ENCODE measurements at places on chromosomes 2 and 18. TPM values are rescaled to one million over a fixed set of nuclear protein-coding genes. Genes with fewer than 3 reads are reported as not detected.

HOXD12 gene
- not detected for total RNA-seq

CCDC68 gene
- total RNA-seq = 5.1 TPM

OSR1 gene
- 1.2 TPM for total RNA-seq

OTOS gene
- not detected for total RNA-seq

UPP2 gene
- total RNA-seq = not detected

CPSF3 gene
- 20.4 TPM for total RNA-seq

SERPINB10 gene
- total RNA-seq = 0.26 TPM

ASB1 gene
- total RNA-seq = 7.9 TPM

DNA sequence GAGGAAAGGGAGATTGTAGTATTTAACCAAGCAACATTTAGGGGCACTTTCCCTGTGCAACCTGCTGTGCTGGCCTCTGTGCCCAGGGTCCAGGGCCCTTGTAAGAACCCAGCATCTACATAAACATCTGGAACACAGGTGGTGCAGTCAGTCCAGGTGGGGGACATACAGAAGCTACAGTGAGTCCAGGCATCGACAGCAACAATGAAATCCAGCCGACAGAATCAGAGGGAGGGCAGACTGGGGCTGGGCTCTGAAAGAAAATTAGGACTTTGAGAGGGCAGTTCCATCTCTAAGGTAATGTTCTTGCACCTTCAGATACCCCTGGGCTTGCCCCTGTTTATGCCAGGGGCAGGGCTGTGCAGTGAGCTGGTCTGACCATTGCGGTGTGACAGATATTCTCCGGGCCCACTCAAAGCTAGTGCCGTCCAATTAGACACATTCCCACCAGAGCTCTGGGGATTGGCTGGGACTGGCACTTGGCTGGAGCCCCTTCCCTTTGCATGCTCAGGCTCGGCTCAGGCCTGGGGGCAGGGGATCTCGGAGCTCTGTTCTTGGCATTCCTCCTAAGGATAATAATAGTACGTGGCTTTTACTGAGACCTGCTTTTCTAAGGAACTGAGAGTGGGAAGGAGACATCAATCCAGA lies 5.4 kb downstream of the LBH start:
- no peak for DNase-seq
- peak overlapping the region; percentile 70 for H3K27ac ChIP-seq
- no peak overlapping the region for H3K4me3 ChIP-seq
- no peaks in the 10 kb centered on the region for H3K27me3 ChIP-seq
- H3K4me1 ChIP-seq = peaks cover 46% of the 10 kb centered on the region

GRCh38 chr18:64409511-64409910 lies 260.6 kb upstream of the LINC00305 start:
- H3K4me1 ChIP-seq = no peaks in the 10 kb centered on the region
- no peaks in the 10 kb centered on the region for H3K36me3 ChIP-seq
- no peak for DNase-seq
- no peak overlapping the region for H3K27ac ChIP-seq

DNA sequence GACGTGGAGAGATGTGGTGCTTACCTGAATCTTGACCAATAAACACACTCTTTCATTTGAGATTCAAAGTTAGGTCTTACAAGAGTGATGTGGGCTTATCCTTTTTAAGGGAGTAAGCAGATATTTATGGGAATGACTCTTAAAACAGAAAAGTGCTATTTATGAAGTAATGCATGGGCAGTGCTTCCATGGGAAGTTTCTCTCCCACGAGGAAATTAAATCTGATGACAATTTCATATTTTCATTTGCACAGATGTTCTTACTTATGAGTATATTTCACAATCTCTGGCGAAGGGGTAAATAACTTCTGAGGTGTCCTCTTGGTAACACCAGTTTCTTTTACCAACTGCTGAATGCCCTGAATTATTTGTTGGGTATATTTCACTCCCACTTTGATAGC lies 21.0 kb downstream of the PNPT1 start:
- H3K27ac ChIP-seq = no peak overlapping the region
- no peak overlapping the region for H3K4me3 ChIP-seq
- no peak for DNase-seq
- H3K27me3 ChIP-seq = no peaks in the 10 kb centered on the region
- no peaks in the 10 kb centered on the region for H3K36me3 ChIP-seq
- no peaks in the 10 kb centered on the region for H3K4me1 ChIP-seq

DNA sequence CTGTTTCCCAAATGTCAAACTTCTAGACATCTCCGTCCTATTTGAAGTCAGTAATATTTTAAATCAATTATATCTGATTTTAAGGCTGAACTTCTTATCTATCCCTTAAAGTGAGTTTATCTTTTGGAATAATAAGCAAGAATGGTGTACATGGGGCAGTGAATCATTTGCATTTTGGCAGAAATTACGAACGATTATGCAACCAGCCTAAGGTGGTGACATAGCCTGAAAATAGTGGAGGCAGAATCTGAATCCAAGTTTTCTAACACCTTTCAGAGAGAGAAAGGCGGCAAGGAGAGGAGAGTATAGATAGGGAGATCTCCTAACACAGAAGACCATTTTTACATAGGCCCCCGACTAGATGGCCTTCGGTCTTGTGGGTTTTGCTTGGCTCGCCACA lies 10.7 kb downstream of the ZBTB14 start:
- no peak overlapping the region for H3K27ac ChIP-seq
- H3K4me3 ChIP-seq = no peak overlapping the region
- H3K4me1 ChIP-seq = no peaks in the 10 kb centered on the region
- no peaks in the 10 kb centered on the region for H3K36me3 ChIP-seq
- H3K27me3 ChIP-seq = no peaks in the 10 kb centered on the region

DNA sequence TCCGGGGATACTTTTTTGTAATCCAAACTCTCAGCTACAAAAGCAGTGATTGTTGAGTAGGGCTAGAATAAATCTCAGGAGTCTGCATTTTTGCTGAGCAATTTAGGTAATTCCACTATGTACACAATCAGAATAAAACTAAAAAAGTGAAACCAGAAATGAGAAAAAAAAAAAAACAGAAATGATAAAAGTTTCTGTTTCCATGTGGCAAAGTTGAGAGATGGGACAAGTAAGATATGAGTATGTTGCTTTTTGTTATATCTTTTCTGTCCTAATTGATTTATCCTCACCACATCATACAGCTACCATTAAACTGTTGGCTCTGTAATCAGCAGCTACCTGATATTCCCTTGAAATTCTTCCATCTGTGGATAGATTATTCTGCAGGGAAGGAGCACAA lies 92.7 kb downstream of the VWC2L start:
- H3K27ac ChIP-seq = no peak overlapping the region
- no peak overlapping the region for H3K4me3 ChIP-seq

DNA sequence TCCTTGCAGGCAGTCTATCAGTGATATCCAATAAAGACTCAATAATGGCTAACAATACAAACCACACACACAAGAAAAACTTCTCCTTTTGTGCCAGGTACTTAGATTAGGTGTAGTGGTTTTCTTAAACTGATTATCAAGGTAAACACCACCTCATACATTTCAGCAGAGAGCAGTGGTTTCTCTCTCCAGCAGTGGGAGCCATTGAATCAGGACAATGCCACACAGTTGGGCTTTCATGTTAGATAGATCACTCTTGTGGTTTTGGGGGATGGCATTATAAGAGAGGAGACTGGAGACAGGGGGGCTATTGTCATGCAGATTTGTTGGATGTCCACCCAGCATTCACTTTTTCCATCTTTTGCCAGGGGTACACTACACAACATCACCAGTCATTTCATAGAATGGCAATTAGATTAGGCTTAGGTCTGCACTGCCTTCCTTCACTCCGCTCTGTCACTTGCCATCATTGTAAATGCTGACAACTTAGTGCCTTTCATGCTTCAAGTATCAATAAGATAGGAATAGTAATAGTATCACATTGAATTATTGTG lies 13.6 kb upstream of the IRS1 start:
- no peak overlapping the region for H3K4me3 ChIP-seq
- no peak for DNase-seq
- no peaks in the 10 kb centered on the region for H3K4me1 ChIP-seq
- H3K27ac ChIP-seq = no peak overlapping the region
- no peaks in the 10 kb centered on the region for H3K27me3 ChIP-seq

GRCh38 chr2:47867205-47867604 lies 39.1 kb downstream of the FBXO11 start:
- no peaks in the 10 kb centered on the region for H3K36me3 ChIP-seq
- peaks cover 84% of the 10 kb centered on the region for H3K4me1 ChIP-seq
- DNase-seq = no peak
- H3K4me3 ChIP-seq = no peak overlapping the region
- no peak overlapping the region for H3K27ac ChIP-seq
- no peaks in the 10 kb centered on the region for H3K27me3 ChIP-seq

DNA sequence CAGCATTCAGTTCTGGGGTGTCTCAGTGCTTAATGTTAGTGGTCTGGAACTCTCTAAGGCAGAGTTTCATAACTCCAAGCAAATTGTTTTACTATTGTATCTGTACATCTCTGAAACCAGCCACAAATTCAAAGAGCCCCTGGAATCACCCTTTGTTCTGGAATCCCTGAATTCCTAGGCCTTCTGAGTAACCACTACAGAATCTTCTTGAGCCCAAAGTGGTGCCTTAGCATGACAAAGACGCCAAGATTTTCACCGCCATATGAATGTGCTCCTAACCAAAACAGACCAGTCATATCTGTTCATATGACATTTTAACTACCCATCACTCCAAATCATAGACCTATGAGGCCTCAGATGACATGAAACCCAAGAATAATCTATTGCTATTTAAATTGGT lies 668.1 kb downstream of the EPHA4 start:
- no peak overlapping the region for H3K27ac ChIP-seq
- no peak overlapping the region for H3K4me3 ChIP-seq
- H3K36me3 ChIP-seq = no peaks in the 10 kb centered on the region
- no peaks in the 10 kb centered on the region for H3K4me1 ChIP-seq
- no peak for DNase-seq

DNA sequence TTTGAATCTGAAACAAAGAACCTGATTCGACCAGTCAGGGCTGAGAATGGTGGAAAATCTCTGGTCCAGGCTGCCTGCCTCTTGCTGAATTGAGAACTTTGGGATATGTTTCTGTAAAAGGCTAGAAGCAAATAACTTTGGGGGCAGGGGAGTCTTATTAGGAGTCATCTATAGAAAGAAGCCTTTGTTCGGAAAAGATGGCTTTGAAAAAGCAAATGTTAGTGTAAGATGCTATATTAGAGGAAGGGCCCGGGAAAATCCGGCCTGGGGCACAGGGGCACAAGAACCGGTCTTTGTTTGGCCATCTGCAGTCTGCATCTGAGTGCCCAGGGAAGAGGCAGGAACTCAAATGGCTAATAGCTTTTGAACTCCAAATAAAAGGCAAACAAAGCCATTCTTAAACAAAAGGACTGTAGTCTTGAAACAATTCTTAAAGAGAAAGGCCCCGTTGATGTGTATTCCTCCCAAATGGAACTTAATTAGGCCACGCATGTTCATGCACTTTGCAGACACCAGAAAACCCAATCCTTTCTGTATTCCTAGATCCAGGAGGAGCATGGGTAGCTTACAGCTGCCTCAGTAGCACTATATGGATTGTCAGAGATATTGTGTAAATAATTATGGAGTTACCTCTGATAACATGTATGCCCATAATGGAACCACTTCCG lies 180.0 kb upstream of the ARL4C start:
- H3K36me3 ChIP-seq = no peaks in the 10 kb centered on the region
- peaks cover 30% of the 10 kb centered on the region for H3K27me3 ChIP-seq
- no peak for DNase-seq
- no peak overlapping the region for H3K4me3 ChIP-seq
